GM12878 (cell line): ENCODE measurements at places on chromosomes 2 and 18.

- peak overlapping the region; percentile 18; the same call in 1 of the 2 replicates for H3K4me3 ChIP-seq
- peaks cover 25% of the 10 kb centered on the region for H3K4me1 ChIP-seq
- no peaks in the 10 kb centered on the region for H3K27me3 ChIP-seq
- H3K36me3 ChIP-seq: no peaks in the 10 kb centered on the region; the same call in 1 of the 2 replicates
- H3K27ac ChIP-seq: peak overlapping the region; percentile 74
Observed at GRCh38 chr2:24886691-24887304, 33.2 kb downstream of the ADCY3 start.

- H3K4me1 ChIP-seq: no peaks in the 10 kb centered on the region
- H3K36me3 ChIP-seq: no peaks in the 10 kb centered on the region
Observed at GRCh38 chr2:186183406-186183805, 302.7 kb upstream of the ZC3H15 start.

DNA sequence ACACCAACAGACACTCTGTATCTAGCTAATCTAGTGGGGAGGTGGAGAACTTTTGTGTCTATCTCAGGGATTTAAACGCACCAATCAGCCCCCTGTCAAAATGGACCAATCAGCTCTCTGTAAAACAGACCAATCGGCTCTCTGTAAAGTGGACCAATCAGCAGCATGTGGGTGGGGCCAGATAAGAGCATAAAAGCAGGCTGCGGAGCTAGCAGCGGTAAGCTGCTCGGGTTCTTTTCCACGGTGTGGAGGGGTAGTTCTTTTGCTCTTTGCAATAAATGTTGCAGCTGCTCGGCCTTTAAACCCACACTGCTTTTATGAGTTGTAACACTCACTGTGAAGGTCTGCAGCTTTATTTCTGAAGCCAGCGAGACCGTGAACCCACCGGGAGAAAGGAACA, 51.3 kb upstream of the FOXI3 start:
- H3K4me3 ChIP-seq: no peak overlapping the region
- H3K36me3 ChIP-seq: no peaks in the 10 kb centered on the region
- no peaks in the 10 kb centered on the region for H3K27me3 ChIP-seq
- no peak for DNase-seq

GRCh38 chr2:217142649-217143266, 282.9 kb upstream of the TNP1 start:
- H3K27ac ChIP-seq: no peak overlapping the region
- no peak overlapping the region for H3K4me3 ChIP-seq
- H3K4me1 ChIP-seq: no peaks in the 10 kb centered on the region
- no peaks in the 10 kb centered on the region; the same call in 1 of the 2 replicates for H3K27me3 ChIP-seq
- no peak for DNase-seq
- no peaks in the 10 kb centered on the region for H3K36me3 ChIP-seq

GRCh38 chr2:23721454-23721826, 205.5 kb downstream of the ATAD2B start:
- H3K4me3 ChIP-seq: no peak overlapping the region
- no peaks in the 10 kb centered on the region for H3K4me1 ChIP-seq
- no peaks in the 10 kb centered on the region for H3K27me3 ChIP-seq
- no peaks in the 10 kb centered on the region for H3K36me3 ChIP-seq

DNA sequence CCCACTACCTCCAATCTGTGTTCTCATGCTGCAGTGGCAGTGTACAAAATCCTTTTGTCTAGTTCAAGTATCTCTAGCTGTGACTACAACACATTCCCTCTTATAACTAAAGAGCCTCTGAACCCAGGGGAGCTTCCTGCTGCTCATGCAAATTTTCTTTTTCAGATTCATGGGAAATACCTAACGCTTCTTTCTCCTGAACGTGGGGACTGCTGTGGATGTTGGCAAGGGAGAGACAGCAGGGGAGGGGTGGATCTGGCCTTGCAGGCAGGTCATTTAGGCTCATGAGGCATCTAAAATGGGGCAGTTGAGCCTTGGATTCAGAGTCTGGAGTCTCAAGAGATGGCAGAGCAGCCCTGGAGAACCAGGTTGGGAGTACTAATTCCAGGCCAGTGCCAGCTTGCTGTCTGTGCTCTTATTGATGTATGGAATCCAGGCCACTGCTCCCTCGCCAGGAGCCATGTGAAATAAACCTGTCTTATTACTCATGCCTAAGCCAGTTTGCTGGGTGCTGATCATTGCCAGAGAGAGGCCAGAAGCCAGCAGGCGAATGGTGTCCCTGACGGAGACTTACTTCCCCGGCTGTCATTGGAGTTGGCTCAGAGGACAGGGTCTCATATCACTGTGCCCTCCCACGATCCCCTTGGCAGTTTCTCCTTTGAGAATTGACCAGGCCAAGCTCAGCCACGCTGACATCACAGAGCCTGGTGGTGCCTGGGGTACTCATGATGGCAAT, 29.2 kb upstream of the TNP1 start:
- H3K27ac ChIP-seq: no peak overlapping the region
- H3K36me3 ChIP-seq: no peaks in the 10 kb centered on the region
- H3K4me3 ChIP-seq: no peak overlapping the region
- H3K27me3 ChIP-seq: no peaks in the 10 kb centered on the region
- H3K4me1 ChIP-seq: no peaks in the 10 kb centered on the region
- no peak for DNase-seq

GRCh38 chr2:54503192-54503591, 47.1 kb downstream of the SPTBN1 start:
- no peaks in the 10 kb centered on the region for H3K36me3 ChIP-seq
- no peak overlapping the region for H3K4me3 ChIP-seq
- H3K27me3 ChIP-seq: no peaks in the 10 kb centered on the region; the same call in none of the 2 replicates
- DNase-seq: no peak
- H3K4me1 ChIP-seq: no peaks in the 10 kb centered on the region

DNA sequence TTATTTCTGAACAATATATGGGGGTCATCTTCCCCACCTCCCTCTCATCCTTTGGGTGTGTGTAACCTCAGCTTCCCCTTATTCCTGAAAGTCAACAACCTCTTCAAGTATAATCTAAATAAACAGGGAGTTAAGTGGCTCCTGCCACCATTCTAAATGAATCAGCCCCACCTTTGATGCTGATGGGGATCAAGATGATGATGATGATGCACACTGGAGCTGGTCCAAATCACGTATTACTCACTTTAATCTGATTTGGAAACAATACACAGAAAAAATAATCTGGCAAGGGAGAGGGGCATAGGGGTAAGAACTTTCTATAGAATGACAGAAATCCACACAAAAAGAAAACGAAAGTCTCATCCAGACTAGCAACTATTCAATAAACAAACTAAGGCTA, 7.1 kb downstream of the ACVR1 start:
- DNase-seq: no peak
- no peak overlapping the region for H3K4me3 ChIP-seq
- no peaks in the 10 kb centered on the region for H3K27me3 ChIP-seq
- no peaks in the 10 kb centered on the region for H3K36me3 ChIP-seq

DNA sequence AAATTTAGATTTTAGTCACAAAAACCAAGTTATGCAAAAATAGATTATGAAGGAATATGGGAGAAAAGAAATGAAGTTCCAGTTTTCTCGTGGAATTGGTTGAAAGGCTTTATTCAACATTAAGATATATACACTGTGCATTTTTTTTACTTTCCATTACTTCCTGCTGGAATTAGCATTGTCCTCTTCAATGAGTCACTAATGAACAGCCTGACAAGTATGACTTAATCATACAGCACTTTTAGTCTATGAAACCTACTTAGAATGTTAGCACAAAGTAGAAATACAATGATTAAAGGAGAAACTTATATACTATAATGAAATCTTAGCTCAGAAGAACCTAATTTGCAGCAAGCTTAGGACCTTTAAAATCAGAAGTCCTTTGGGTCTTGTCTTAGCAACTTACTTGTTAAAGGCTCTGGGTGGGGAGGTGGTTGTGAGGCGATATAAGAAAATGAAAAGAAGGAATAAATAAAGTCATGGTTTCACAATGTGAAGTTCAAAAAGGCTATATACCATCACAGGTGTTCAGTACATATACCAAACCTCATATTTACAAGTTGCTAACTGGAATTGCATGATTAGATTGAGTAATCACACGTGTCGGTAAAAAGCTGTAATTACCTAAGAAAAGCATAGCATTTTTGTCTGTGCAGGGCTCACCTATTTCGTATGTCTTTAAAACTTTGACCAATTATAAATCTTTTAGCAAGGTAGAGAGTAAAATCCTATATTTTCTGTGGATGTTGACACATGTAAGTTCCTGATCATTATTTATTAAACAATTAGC, 236.8 kb downstream of the CAMKMT start:
- no peaks in the 10 kb centered on the region for H3K27me3 ChIP-seq
- no peak for DNase-seq
- H3K4me3 ChIP-seq: no peak overlapping the region
- 0 out of 2 replicates have a peak overlapping the region, but pooled peaks have one; percentile 18 for H3K27ac ChIP-seq
- peaks cover 3% of the 10 kb centered on the region; the same call in 1 of the 2 replicates for H3K4me1 ChIP-seq

DNA sequence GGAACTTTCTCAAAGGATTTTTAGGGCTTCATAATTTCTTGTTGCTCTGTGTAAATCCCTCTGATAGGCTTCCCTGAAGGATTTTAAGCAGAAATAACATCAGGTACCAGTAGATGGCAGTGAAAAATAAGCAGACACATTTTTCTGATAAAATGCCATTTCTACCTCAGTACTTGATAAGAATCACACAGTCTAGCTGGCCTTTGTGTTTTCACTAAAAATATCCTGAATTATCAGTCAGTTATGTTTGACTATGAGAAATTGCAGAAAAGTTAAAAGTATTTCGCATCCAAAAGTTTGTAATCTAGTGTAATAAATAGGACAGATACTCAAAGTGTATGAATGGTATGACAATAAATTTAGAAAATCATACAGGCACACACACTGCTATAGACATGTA, 68.7 kb downstream of the DNAJC10 start:
- no peaks in the 10 kb centered on the region for H3K27me3 ChIP-seq
- H3K4me3 ChIP-seq: no peak overlapping the region

DNA sequence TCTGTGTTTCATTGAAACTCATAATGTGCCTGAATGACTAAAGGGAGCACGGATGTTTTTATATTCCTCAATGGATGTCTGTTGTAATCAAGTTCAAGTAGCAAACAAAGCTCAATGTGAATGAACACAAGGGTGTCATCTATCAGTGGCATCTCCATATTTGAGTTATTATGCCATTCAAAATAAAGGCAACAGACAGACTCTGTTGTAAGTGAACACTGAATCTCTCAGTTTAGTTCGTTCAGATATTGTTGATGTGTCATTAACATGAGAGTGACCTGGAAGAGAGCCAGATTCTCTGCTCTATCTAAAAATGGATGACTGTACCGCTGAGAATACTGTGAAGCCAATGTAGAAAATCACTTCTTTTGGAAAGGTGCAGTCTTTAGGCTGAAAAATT, 118.7 kb downstream of the NUP35 start:
- no peaks in the 10 kb centered on the region for H3K27me3 ChIP-seq
- no peak for DNase-seq
- H3K4me3 ChIP-seq: no peak overlapping the region
- no peak overlapping the region for H3K27ac ChIP-seq
- no peaks in the 10 kb centered on the region for H3K4me1 ChIP-seq

DNA sequence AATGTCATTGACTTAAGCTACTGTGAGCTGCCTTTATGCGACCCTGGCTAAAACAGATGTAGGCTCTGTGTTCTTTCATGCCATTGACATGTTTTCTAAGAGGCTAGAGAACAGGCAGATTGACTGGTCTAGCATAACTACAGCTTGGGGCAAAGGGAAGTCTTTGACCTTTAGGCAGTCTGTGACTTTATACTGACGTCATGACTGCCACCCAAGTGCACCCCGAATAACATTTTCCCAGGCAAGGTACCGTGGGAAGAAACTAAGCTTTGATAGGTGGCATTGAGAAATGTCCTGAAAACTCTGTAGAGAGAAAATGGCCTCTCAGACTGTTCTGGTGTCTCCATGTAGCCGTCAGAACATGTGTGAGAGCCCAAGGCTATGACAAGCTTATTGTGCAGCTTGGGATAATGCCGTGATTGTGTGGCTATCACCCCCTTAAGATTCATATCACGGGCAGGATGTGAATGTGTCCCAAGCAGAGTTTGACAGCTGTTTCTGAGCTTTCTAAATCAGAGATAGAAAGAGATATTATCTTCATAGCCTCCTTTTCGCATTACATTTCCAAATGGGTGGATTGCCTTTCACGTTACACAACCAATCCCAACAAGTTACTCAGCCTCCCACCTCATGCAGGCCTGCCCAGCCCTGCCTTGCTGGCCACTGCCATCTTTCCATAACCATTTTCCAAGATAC, 672.2 kb upstream of the ACVR2A start:
- H3K27me3 ChIP-seq: no peaks in the 10 kb centered on the region
- H3K4me1 ChIP-seq: no peaks in the 10 kb centered on the region
- no peak for DNase-seq
- H3K4me3 ChIP-seq: no peak overlapping the region

DNA sequence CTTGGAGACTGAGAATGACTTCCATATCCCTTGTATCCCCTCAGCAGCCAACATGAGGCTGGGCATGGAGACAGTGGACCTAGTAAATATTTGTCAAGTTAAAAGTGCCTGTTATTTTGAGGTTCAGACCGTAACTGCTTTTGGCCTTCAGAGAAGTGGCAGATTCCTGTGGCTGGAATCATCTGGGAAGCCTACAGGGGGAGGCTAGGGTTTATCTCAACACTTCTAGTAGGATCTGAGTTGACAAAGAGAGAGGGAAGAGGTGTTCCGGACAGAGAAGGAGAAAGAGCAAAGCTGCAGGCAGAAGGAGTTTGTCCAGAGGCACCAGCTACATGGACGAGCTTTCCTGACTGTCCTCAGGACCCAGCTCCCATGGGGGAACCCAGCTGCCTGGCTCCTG, 27.0 kb downstream of the SLC14A2 start:
- H3K27me3 ChIP-seq: no peaks in the 10 kb centered on the region
- H3K27ac ChIP-seq: no peak overlapping the region
- H3K4me1 ChIP-seq: no peaks in the 10 kb centered on the region
- H3K4me3 ChIP-seq: no peak overlapping the region
- no peaks in the 10 kb centered on the region for H3K36me3 ChIP-seq

DNA sequence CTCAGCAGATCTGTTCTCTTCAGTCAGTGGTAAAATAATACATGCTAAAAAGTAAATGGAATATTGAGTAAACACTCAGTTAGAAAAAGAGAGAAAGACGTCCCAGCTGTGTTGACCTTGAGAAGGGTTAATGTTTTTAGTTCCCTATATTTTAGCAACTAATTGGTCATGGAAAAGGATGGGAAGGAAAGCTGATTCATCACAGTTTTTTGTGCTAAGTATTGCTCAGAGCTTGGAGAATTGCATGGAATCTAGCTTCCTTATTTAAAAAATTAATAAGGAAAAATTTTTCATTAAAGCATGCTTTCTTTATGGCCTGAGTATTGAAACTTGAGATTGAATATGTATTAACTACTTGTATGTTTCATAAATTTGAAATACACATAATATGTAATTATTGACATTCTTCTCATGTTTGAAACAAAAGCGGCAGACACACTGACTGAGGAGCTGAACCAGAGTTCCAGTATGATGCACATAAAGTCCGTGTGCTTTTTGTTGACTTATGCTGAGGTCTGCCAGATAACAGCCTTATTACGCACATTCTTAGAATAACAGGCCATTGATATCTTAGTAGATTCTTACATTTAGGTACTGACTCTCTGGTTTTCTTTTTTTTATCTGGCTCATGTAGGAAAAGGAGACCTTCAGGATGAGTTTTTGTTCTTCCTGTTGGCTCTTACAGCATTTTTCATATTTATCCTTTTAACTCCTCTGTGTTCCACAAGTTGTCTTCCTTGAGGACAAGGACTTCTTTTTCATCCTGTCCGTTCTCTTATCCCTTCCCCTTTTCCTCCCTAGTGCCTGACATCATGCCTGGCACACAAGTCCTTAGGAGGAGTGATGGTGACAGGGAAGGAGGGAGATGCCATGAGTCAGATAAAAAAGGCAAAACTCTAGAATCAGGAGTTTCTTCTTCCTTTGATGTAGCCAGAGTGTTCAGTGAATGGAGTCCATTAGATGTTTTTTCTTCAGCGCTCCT, 194.1 kb downstream of the PTPRM start:
- no peak for DNase-seq
- no peak overlapping the region for H3K27ac ChIP-seq
- H3K36me3 ChIP-seq: no peaks in the 10 kb centered on the region
- H3K4me1 ChIP-seq: no peaks in the 10 kb centered on the region
